ENCODE measurements at places on chromosomes 4 and X.

DNA sequence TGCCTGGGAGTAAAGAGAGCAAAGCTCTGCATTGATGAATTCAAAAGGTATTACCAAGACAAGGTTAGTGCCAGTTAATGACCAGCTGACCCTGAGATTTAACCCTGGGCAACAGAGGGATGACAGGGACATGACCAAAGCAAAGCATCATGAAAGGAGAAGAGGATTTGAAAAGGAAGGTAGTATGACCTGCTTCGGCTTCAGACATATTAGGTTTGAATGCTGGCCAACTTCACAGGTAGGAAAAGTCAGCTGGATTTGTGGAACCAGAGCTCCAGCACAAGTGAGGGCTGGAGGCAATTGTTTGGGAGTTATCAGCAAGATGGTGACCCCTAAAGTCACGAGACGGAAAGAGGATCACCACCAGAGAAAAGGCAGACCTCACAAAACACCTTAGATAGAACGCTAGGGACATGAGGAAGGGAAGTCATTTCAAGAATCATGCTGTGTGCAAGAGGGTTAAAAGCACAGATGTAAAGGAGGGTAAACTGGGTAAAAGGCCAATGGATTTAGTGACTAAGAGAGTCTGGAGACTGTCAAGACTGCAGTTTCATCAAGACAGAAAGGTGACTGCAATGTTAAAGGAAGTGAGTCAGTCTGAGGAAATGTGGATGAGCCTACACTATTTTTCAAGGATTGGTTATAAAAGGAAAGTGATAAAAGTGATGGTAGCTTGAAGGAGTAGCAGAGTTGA is 45.6 kb downstream of the SH3RF1 start:
- H3K4me3 ChIP-seq: no peak overlapping the region
- no peaks in the 10 kb centered on the region for H3K27me3 ChIP-seq
- H3K4me1 ChIP-seq: no peaks in the 10 kb centered on the region
- DNase-seq: no peak

DNA sequence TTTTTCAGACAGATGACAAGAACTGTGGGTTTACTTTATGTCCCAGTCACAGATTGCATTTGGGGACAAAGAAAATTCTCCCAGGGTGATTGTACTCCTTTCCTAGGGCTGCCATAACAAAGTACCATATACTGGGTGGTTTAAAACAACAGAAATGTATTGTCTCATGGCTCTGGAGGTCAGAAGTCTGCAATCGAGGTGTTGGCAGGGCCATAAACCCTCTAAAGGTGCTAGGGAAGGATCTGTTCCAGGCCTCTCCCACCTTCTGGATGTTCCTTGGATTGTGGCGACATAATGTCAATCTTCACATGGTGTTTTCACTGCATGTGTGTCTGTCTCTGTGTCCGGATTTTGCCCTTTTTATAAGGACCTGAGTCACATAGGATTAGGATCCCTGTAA is 12.3 kb downstream of the GEMIN8 start:
- no peaks in the 10 kb centered on the region for H3K27me3 ChIP-seq
- H3K4me3 ChIP-seq: no peak overlapping the region
- no peak overlapping the region for H3K27ac ChIP-seq
- H3K4me1 ChIP-seq: no peaks in the 10 kb centered on the region

GRCh38 chr4:98939438-98939837 is 10.5 kb upstream of the EIF4E start:
- H3K27ac ChIP-seq: no peak overlapping the region
- H3K36me3 ChIP-seq: no peaks in the 10 kb centered on the region
- DNase-seq: no peak
- no peaks in the 10 kb centered on the region for H3K4me1 ChIP-seq
- no peaks in the 10 kb centered on the region for H3K27me3 ChIP-seq

- no peak for DNase-seq
- H3K4me3 ChIP-seq: no peak overlapping the region
- peaks cover 32% of the 10 kb centered on the region for H3K36me3 ChIP-seq
- H3K27me3 ChIP-seq: no peaks in the 10 kb centered on the region
- H3K27ac ChIP-seq: no peak overlapping the region
Measured at GRCh38 chr4:77776182-77777134, 42.7 kb downstream of the CNOT6L start.

DNA sequence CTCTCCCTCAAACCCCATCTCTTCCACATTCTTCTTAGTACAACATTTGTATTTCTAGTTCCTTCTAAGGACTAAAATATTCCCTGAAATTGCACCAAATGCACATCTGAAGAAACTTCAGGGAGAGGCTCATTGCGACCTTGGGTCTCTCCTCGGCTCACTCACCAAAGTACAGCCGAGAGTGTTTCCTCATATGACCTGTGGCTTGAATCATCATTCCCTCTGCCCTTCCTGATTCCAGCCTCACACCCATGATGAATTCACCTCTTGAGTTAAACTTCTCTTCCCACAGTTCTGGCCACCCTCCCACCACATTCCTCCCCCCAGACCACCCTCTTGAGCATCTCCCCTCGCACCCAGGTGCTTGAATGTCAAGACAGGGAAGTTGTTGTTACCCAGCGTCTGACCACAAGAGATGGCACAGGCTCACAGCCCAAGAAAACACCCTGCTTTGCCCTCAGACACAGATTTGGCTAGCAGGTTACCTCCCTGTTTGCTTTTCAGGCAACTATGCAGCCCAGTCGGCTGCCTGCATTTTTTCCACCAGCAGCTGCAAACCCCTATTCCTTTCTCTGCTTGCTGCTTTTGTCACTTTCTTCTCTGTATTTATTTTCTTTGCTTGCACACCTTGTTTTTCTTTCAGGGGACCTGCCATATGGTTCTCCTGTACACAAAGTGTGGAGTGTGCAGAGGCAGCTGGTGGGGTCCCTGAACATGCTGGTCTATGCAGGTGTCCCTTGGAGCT is 214.8 kb downstream of the SPATA18 start:
- H3K4me3 ChIP-seq: no peak overlapping the region
- no peaks in the 10 kb centered on the region for H3K4me1 ChIP-seq
- no peaks in the 10 kb centered on the region for H3K36me3 ChIP-seq
- no peak overlapping the region for H3K27ac ChIP-seq
- no peaks in the 10 kb centered on the region for H3K27me3 ChIP-seq
- no peak for DNase-seq

- no peaks in the 10 kb centered on the region for H3K27me3 ChIP-seq
- H3K36me3 ChIP-seq: no peaks in the 10 kb centered on the region
- no peak overlapping the region for H3K4me3 ChIP-seq
- DNase-seq: no peak
Measured at GRCh38 chrX:155065035-155065734, 5.8 kb downstream of the CMC4 start.

DNA sequence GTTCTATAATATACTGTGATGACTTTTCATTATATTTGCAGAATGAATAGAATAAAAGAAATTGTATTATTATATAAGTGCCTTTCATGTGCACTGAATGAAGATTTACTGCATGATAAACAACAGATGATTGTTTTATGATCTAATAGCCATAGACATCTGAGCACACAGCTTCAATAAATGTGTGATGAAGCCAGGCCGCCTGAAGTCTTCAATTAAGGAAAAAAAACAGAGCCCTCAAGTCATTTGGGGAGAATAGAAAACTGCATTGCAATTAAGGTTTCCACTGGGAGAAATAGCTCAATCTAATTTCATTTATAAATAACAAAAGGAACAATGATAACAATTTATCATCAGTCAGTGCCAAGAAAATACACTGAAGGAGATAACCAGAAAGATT is 955.2 kb downstream of the FSTL5 start:
- H3K4me3 ChIP-seq: no peak overlapping the region
- H3K27ac ChIP-seq: no peak overlapping the region
- DNase-seq: no peak
- H3K27me3 ChIP-seq: no peaks in the 10 kb centered on the region
- no peaks in the 10 kb centered on the region for H3K4me1 ChIP-seq

DNA sequence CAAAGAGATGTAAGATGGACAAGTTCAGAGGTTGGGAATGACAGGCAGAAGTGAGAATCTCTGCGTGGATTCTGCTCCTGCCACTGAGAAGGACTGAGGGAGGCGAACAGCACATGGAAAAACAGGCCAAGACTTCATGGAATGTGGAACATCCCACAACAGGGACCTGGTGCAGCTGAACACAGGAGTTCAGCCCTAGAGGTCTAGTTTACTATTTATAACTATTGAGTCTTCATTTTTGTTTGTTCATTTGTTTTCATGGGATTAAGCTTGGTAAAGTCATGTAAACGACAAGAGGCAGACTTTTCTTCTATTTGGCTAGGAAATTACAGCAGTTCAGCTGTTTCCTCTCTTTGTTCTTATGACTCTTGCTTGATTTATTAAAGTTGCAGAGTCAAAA is 234.5 kb downstream of the MAML3 start:
- DNase-seq: no peak
- no peaks in the 10 kb centered on the region for H3K4me1 ChIP-seq
- H3K36me3 ChIP-seq: no peaks in the 10 kb centered on the region
- H3K27ac ChIP-seq: no peak overlapping the region

- H3K4me1 ChIP-seq: peaks cover 5% of the 10 kb centered on the region
- H3K36me3 ChIP-seq: peaks cover 6% of the 10 kb centered on the region
- DNase-seq: no peak
- H3K27me3 ChIP-seq: no peaks in the 10 kb centered on the region
- no peak overlapping the region for H3K27ac ChIP-seq
Measured at GRCh38 chr4:82436780-82437179, 6.4 kb downstream of the ENOPH1 start.

GRCh38 chr4:1901127-1901526 is 29.9 kb downstream of the NSD2 start:
- no peak for DNase-seq
- H3K4me3 ChIP-seq: no peak overlapping the region
- peaks cover 17% of the 10 kb centered on the region for H3K36me3 ChIP-seq
- H3K27me3 ChIP-seq: no peaks in the 10 kb centered on the region
- H3K27ac ChIP-seq: no peak overlapping the region

DNA sequence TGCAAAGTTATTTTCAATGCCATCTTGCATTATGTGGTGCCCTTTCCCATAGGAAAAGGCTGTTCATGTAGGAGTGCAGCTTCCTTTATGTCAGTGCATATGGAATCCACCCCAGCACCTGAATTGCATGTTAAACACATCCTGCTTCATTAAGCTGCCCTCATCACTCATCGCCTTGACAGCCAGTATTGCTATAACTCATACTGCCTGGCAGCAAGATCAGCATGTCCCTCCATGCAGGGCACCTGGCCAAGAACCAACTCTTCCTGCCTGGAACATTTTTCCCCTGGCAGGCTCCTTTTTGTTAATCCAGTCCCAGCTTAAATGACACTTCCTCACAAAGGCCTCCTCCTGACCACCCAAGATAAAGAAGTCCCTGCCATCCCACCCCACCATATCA is 23.5 kb upstream of the CA5B start:
- no peak for DNase-seq
- H3K36me3 ChIP-seq: no peaks in the 10 kb centered on the region
- H3K27me3 ChIP-seq: no peaks in the 10 kb centered on the region
- no peak overlapping the region for H3K27ac ChIP-seq
- no peak overlapping the region for H3K4me3 ChIP-seq

DNA sequence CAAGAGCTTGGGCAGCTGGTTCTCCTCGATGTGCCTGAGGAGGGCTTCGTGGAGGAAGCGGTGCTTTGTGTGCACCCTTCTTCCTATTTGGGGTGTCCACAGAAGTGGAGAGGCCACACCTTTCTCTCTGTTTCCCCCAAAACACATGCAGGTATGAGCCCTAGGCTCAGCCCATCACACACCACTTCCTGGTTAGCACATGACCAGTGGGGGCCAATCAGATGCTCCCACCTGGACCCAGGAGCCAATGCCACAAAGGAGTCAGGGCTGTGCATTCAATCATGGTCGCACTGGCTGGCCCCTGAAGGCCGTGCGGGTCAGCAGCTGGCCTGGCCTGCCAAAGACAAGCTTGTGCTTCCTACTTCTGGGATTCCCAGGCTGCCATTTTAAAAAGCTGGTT is 51.4 kb downstream of the PPP2R2C start:
- H3K4me1 ChIP-seq: no peaks in the 10 kb centered on the region
- no peaks in the 10 kb centered on the region for H3K27me3 ChIP-seq
- no peaks in the 10 kb centered on the region for H3K36me3 ChIP-seq
- no peak overlapping the region for H3K4me3 ChIP-seq
- no peak for DNase-seq

DNA sequence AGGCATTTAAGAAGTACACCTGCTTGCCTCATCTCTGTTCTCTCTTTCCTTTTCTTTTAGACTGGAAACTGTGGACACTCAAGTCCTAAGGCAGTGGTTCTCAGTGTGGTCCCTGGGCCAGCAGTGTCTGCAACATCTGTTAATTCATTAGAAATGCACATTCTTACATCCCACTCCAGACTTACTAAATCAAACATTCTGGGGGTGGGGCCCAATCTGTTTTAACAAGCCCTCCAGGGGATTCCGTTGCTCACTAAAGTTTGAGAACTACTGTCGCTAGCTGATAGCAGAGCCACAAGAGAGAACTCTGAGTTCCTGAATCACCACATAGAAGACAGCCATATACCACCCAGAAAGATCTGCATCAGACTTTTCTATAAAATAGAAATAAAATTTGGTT is 430.6 kb downstream of the BCOR start:
- H3K4me3 ChIP-seq: no peak overlapping the region
- H3K27me3 ChIP-seq: no peaks in the 10 kb centered on the region
- no peaks in the 10 kb centered on the region for H3K4me1 ChIP-seq

DNA sequence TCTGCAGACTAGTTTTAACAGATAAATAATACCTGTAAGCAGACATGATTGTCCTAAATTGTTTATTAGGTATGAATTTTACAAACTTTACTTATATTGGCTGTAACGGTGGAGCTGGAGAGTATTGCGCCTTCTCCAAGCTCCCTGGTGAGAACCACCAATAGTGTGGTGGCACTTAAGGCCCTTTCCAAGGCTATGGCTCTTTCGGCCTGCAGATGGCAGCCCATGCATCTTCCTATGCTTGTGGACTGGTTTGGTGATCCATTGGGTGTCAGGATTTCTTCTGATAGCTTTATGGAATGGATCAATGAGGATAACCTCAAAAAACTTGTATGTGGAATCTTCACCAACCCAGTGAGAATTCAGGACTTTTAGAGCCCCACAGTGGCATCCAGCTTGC is 7.8 kb downstream of the LARP1B start:
- no peaks in the 10 kb centered on the region for H3K36me3 ChIP-seq
- H3K4me1 ChIP-seq: no peaks in the 10 kb centered on the region
- H3K27ac ChIP-seq: no peak overlapping the region
- DNase-seq: no peak
- H3K4me3 ChIP-seq: no peak overlapping the region

DNA sequence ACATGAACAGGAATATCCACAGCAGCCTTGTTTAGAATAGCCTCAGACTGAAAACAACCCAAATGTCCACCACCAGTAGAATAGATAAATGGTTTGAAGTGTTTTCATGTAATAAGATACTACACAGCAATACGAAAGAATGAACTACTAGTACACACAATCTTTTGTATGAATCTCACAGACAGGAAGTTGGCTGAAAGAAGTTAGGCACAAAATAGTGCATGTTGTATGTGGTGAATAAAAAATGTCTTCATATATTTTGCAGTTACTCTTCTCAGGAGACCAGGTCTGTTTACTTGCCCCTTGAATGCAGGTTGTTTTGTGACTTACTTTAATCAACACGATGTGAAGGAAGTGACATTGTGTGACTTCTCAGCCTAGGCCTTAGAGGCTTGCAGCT is 75.9 kb upstream of the LEF1 start:
- DNase-seq: no peak
- no peak overlapping the region for H3K27ac ChIP-seq
- H3K4me1 ChIP-seq: no peaks in the 10 kb centered on the region

GRCh38 chrX:30141966-30142365 is 73.4 kb upstream of the MAGEB2 start:
- no peaks in the 10 kb centered on the region for H3K4me1 ChIP-seq
- no peak overlapping the region for H3K27ac ChIP-seq
- H3K27me3 ChIP-seq: no peaks in the 10 kb centered on the region
- H3K4me3 ChIP-seq: no peak overlapping the region
- no peaks in the 10 kb centered on the region for H3K36me3 ChIP-seq
- DNase-seq: no peak

Data from effector memory CD4-positive, alpha-beta T cell (primary cell).